M059J (cell line): ENCODE measurements at places on chromosomes 7 and 10.

DNA sequence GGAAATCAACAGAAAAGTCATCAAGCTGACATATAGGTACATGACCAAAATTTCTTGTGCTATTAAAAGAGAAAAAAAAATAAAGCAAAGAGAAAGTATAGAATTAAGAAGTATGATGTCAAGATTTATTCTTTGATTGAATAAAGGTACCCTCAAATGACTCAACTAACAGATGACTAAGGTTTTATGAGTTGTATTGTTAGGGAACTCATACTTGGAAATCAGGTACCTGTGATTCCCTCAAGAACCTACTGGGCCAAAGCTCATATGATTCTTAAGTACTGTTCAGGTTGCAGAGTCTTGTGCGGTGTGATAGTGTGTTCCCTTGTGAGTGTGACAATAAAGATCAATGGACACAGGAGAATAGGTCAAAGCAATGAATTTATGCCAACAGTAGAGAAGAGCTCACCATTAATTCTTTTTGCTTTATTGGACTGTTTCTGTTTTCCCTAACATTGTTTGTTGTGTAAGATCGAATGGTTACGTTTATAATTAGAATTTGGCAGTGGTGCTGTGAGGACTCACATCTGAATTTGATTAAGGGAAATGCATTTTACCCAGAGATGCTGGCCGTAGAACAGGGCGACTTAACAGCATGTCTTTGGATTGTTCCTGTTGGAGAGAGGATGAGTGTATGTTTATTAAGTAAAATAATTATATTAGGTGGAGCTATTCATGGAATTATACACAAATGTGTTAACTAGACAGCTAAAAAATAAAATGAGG is 293.2 kb upstream of the SEMA3D start:
- DNase-seq, result no peak

DNA sequence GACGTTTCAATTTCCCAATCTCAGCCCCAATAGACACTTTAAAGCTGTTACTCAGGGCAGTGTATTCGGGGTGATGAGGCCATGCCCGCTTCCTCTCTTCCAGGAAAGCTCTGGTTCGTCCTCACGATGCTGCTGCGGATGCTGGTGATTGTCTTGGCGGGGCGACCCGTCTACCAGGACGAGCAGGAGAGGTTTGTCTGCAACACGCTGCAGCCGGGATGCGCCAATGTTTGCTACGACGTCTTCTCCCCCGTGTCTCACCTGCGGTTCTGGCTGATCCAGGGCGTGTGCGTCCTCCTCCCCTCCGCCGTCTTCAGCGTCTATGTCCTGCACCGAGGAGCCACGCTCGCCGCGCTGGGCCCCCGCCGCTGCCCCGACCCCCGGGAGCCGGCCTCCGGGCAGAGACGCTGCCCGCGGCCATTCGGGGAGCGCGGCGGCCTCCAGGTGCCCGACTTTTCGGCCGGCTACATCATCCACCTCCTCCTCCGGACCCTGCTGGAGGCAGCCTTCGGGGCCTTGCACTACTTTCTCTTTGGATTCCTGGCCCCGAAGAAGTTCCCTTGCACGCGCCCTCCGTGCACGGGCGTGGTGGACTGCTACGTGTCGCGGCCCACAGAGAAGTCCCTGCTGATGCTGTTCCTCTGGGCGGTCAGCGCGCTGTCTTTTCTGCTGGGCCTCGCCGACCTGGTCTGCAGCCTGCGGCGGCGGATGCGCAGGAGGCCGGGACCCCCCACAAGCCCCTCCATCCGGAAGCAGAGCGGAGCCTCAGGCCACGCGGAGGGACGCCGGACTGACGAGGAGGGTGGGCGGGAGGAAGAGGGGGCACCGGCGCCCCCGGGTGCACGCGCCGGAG is 2.6 kb downstream of the GJD4 start:
- DNase-seq, result no peak

GRCh38 chr7:117777335-117778142 is 95.7 kb downstream of the CTTNBP2 start:
- DNase-seq, result no peak

DNA sequence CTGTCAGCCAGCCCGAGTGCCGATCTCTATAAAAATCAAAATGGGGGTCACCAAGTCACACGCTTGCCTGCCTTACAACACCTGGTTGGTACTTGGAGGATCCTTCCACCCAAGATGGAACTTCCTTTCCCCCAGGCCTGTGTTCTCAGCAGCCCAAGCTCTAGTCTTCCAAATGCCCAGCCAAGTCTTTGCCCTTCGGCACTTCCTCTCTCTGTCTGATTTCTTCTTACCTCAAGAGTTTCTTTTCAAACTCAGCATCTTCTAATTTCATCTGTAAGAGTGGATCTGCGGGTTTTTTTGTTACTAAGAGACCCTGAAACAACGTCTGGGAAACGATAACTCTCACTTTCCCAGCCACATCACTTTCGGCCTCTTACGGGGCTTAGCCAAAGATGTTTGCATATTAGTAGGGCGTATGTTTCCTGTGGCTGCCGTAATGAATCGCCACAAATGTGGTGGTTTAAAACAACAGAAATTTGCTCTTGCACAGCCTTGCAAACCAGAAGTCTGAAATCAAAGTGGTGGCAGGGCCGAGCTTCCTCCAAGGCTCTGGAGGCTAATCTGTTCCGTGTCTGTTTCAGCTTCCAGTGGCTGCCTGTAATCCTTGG is 219.9 kb downstream of the TCF7L2 start:
- DNase-seq, result no peak

- DNase-seq, result peak; percentile 59
These were observed 2.9 kb downstream of the TWIST1 start for GRCh38 chr7:19114551-19114855.

DNA sequence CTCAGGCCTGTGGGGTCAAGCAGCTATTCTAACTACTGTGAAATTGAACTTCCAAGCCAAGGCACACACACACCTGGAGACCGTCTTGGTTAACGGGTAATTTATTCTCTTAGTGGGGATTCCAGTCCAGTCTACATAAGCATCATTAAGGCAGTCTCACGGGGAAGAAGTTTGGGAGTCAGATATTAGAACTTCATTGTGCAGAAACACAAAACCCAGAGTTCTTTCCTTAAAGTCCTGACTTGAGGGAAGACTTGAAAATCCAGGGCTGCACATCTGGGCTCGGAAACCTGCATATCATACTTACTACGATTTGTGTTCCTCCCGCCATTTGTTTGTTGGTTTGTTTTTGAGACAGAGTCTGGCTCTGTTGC is 112.0 kb downstream of the PTPRN2 start:
- DNase-seq, result no peak
